ENCODE measurements at places on chromosomes 1 and 21.
A peak's percentile ranks its signal among the peaks of the same experiment; 100 is the strongest.

DNA sequence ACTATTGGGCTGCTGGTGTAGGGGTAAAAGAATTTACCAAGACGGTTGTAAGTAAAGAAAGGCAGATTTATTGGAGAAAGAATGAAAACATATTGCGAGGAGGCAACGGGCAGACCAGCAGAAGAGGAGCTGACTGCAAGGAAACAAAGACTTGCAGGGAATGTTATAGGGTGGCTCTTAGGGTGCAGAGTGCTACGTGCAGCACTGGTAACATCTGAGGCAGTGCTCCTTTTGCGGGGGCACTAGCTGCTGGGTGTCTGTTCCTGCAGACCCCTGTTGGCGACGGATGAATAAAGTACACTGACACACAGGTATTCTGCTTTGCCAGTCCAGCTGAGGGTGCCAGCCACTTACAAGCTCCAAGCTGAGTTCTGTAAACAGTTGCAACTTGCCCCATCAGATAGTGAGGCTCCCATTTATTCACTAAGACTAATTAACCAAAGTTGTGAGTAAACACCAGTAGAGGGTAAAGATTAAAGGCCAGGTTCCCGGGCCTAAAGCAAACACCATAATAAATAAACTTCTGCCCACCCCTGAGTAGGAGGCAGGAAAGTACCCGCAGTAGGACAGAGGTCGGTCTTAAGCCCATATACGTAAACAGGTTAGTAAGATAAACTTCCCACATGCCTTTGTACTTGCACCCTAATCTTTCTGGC is 140.2 kb upstream of the KCNK1 start:
- DNase-seq = no peak

DNA sequence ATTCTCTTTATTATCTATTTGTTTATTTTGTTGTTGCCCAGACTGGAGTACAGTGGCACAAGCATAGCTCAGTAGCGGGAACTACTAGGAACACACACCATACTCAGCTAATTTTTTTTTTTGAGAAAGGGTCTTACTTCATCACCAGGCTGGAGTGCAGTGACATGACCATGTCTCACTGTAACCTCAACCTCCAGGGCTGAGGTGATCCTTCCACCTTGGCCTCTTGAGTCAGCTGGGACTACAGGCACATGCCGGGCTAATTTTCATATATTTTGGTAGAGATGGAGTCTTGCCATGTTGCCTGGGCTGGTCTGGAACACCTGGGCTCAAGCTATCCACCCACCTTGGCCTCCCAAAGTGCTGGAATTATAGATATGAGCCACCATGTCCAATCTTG is 5.3 kb upstream of the TXNIP start:
- DNase-seq = no peak

DNA sequence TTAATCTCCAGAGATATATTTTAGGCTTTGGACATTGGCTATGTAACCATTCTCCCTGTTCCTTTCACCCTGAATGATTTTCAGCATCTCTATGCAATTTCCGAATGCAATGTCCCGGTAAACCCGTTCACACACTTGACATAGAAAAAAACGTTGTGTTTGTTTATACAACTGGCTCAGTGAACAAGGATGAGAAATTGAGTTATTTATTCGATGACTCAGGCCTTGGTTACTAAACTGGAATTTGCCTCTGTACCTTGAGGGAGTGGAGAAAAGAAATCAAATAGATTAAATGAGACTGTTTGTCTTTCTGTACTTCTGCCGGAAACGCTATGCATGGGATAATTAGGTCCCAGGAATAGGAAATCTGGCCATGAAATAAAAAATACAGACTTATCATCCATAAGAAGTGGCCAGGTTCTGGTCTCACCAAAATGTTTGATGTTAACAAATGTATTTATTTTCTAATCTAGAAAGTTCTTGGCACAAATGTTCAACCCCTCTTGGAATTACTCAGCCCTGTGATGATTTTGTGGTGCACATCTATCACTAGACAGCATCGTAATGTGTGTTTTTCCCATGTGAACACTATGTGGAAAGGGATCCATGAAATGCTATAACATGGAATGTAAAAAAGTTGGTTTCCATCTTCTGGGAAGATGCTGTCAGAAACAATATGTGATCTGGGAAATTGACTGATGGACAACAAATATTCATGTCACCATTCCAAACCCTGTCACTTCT is 253.9 kb downstream of the DUSP10 start:
- no peak for DNase-seq

DNA sequence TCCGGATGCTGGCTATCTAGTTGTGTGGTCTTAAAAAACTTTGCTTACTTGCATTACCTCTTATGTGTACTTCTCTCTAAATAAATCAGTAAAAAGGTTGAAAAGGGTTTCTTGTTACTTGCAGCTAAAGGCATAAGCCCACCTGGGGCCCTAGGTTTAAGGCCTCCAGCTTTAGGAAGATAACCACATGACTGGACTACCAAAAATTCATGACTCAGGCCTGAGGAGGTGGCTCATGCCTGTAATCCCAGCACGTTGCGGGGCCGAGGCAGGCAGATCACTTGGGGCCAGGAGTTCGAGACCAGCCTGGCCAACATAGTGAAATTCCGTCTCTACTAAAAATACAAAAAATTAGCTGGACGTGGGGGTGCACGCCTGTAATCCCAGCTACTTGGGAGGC is 142.9 kb downstream of the APP start:
- DNase-seq = no peak

DNA sequence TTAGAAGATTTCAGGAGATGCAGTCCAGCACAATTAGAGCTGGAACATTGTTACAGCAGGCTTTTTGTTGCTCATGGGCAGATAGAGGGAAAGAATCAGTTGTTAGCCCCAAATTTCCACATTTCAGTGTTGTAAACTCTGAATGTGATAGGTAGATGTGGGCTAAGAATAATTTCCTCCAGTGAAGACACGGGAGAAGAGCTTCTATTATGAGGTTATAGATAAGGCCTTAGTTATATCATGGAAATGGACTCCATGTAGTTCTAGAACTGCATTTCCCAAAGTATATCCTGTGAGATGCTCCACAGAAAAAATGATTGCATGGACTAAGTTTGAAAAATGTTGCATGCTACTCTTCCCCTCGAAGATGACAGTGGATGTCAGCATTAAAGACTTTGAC is 64.9 kb downstream of the PRKAA2 start:
- DNase-seq = no peak

DNA sequence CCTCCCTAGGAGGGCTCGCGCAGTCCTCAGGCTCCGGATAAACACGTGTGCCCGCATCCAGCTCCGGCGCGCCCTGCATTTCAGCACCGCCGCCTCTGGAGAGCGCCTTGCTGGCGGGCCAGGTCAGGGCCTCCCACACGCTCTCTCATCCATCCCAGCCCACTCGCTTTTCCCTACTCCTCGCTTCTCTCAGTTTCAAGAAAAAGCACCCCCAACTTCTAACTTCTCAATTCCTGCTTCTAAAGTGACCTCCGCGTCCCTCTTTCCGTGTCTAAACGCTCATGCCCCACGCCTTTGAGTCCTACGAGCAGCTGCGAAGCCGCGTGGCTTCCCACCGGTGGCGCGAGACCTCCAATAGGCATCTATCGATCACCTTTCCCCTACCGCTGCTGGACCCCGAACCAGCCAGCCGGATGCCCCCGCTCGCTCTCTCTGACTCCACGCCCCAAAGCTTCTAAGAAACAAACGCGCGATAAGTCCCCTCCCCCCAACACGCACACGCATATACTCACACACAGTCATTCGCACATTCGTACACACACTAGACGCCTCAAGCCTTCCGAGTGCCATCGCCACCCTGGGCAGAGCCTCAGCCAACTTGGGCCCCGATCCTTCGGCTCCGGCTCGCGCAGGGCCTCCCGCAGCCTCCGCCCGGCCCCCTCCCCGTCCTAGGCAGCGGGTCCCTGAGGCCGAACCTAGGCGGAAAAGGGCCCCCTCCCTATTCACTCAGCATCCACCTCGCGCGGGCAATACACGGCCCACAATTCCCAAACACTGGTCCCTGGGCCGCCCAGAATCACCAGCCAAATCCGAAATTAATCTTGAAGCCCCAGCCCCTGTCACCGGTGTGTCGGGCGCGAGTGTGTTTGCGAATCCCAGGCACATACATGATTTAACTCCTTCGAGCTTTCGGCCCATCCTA is 1.1 kb downstream of the NMNAT2 start:
- DNase-seq = peak; percentile 19

All from activated naive CD4-positive, alpha-beta T cell treated with Interleukin-2 at 50 U/mL for 16 hours (primary cell).